ENCODE measurements at places on chromosomes 12 and 14.

- peak; percentile 78 for DNase-seq
Observed at GRCh38 chr14:51087031-51087441, 7.9 kb downstream of the TRIM9 start.

DNA sequence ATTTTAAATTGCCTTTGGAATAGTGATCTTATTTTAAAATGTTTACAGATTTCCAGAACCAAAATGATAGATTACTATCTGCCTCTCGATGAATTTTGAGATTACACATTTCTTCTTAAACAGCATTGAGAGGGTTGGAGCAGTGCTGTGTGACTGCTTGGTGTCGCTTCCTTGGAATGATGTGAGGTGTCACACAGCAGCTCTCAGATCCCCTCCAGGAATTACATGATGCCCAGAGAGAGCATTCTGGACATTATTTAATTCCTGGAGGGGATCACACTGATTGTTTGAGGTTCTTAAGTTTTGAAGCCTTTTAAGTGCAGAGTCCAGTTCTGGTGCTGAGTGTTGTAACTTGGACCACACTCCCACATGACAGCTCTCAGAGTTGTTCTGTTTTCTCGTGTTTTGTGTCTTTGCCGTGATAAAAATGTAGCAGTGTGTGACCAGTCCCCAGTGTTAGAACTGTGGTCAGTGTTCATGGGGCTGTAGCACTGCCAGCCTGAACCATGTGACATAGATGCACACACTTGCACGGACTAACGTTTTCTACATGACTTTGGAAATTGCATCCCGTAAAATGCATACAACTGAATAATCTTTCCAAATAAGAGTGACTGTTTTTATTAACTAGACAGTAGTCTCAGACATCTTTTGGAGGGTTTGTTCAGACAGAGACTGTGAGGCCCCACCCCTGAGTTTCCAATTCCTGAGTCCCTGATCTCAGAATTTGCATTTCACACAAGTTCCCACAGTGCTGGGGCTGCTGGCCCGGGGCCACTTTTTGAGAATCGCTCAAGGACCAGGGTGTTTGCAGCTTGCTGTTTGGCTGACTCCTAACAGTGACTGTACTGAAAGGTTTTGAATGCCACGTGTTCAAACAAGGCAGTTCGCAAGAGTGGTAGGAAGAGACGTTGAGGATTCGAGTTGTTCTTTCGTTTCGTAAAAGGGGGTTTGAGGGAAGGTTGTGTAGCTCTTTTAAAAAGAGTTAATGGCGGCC is 26.0 kb downstream of the XRCC3 start:
- DNase-seq: no peak

- DNase-seq: no peak
Observed at GRCh38 chr14:75506930-75507329, 15.3 kb upstream of the BATF start.

- no peak for DNase-seq
Observed at GRCh38 chr12:54357506-54358190, 6.6 kb downstream of the GPR84 start.

DNA sequence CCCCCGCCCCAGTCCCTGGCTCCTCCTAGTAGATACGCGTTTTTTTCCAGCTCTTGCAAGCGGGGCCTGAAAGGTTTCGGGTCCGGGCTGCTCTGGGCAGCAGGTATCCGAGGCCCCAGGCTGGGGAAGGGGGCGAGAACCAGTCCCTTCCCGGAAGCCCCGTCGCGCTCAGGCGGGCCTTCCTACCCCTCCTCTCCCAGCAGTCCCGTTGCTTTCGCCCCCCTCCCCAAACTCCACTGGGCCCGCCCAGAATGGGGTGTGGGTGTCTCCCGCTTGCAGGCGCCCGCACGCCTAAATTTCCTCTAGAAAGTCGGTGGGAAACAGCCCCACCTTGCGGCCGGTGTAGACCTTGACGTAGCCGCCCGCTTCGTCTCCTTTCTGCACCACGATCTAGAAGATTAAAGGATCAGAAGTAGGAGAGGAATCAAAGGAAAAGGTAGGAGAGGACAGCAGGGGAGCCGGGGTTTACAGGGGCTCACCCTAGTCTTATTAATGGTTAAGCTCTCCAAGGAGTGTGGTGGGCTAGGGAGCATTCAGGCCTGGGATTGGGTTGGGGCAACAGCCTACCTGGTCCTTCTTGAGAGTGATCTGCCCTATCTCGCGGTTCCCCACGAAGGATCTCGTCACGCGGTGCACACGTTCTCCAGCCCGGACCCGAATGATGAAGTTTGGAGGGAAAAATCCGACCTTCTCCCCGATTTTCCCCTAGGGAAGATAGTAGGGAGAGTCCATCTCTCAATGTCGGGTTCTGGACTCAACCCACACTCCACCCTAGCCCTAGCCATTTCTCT is 7.3 kb downstream of the STAC3 start:
- peak; percentile 85 for DNase-seq

- peak; percentile 15 for DNase-seq
Observed at GRCh38 chr12:104520242-104520900, 63.6 kb downstream of the CHST11 start.

- no peak for DNase-seq
Observed at GRCh38 chr12:19242581-19242980, 113.0 kb downstream of the PLEKHA5 start.

- no peak for DNase-seq
Observed at GRCh38 chr12:106058256-106059182, 80.2 kb downstream of the NUAK1 start.

- no peak for DNase-seq
Observed at GRCh38 chr14:33596211-33597080, 354.4 kb downstream of the EGLN3 start.

- no peak for DNase-seq
Observed at GRCh38 chr12:20740972-20741371, 45.8 kb downstream of the SLCO1C1 start.

DNA sequence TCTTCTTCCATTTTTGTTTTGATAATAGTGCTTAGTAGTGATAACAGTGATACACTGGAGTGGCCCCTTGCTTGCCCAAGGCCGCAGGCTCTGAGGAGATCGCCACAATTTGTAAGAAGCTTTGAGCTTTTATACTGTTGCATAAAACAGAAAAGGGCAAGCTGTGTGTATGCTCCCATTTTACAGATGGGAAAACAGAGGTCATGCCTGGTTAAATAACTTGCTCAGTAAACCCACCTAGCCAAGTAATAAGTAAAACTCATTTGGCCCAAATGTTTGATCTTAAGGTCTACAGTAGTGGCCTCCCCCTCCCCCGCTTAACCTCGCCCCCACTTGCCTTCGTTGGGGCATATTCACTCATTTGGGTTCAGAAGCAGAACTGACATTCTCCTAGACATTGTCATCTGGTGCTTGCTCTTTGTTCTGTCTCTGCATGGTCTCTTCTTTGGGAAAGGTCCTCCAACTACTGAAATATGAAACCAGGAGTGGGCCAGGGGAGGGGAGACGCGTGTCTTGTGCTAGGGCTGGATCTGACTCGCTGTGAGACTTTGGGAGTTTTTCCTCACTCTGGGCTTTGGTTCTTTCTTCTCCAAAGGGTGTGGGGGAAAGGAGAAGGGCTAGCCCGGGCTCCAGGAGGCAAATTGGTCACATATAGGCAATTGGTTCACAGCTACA is 88.1 kb downstream of the PAPOLA start:
- no peak for DNase-seq

GRCh38 chr14:100487304-100487703 is 99.9 kb downstream of the BEGAIN start:
- DNase-seq: no peak

GRCh38 chr12:130952171-130952954 is 1.3 kb upstream of the ADGRD1 start:
- no peak for DNase-seq

DNA sequence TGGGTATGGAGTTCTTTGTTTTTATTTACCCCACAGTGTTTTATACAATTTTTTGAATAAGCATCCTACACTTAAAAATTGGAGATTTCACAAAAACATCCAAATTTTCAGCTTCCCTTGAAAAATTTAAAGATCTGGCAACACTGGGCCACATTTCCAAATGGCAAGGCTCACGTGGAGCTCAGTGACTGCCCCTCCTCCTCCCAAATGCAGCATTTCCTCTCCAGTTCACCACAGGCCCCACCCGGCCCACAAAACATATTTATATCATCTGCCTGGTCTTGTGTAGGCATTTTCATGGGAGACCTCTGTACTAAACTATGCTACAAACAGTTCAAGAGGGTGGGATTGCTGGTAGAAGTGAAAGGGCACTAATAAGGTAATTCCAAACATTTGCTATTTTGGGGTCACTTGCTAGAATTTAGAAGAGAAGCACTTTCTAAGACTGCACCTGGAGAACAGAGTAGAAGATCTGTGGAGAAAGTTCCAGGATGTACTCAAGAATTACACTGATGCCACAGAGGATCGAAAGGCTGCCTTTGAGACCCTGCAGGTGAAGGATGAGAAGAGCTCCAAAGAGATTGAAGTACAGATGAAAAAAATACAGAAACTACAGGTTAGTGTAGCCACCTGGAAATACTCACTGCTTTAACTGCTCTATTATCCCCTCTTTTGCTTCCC is 7.3 kb downstream of the FKBP11 start:
- no peak for DNase-seq

GRCh38 chr14:99192830-99193229 is 79.2 kb downstream of the BCL11B start:
- no peak for DNase-seq

- no peak for DNase-seq
Observed at GRCh38 chr12:129871991-129872972, 31.5 kb downstream of the TMEM132D start.

DNA sequence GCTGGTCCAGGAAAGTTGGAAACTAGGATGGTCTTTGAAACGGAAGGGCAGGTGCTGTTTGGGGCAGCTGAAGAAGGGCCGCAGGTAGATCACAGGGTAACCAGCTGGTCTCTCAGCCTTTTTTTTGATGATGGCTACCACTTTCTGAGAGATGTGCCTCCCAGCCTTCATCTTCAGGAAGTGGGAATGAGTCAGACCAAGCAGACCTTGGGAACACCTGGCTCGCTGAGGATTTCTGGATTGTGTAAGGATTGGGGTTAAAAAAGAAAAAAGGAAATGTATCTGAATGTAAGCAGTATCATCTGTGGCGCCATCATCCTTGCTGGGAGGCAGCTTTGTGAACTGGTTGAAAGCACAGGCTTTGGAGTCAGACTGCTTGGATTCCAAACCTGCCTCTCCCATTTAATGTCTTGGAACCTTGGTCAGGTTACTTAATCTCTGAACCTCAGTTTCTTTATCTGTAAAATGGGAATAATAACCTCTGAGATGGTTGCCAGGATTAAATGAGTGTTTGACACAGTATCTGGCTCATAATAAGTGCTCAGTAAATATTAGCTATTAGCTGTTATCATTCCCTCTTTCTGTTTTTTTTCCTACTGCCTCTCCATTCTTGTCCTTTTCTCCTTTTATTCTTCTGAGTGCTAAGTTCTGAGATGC is 1.7 kb downstream of the PRPF40B start:
- DNase-seq: peak; percentile 91

Measured in MCF 10A (cell line).